Activated B cell treated with CpG ODN at 0.5 μM for 24 hours (primary cell): ENCODE measurements at places on chromosomes 5 and 9. TPM values are rescaled to one million over a fixed set of nuclear protein-coding genes. Genes with fewer than 3 reads are reported as not detected.

RETREG1 gene
- total RNA-seq = 3.3 and 3.5 TPM in 2 replicates

IL5 gene
- not detected in 2 replicates for total RNA-seq

TLX3 gene
- not detected in 2 replicates for total RNA-seq

QRFP gene
- not detected in 2 replicates for total RNA-seq
